Cardiac muscle cell (in vitro differentiated cells and primary cell): ENCODE measurements at places on chromosomes 6 and 20. TPM values are rescaled to one million over a fixed set of nuclear protein-coding genes. Genes with fewer than 3 reads are reported as not detected.
A peak's percentile ranks its signal among the peaks of the same experiment; 100 is the strongest.

DNA sequence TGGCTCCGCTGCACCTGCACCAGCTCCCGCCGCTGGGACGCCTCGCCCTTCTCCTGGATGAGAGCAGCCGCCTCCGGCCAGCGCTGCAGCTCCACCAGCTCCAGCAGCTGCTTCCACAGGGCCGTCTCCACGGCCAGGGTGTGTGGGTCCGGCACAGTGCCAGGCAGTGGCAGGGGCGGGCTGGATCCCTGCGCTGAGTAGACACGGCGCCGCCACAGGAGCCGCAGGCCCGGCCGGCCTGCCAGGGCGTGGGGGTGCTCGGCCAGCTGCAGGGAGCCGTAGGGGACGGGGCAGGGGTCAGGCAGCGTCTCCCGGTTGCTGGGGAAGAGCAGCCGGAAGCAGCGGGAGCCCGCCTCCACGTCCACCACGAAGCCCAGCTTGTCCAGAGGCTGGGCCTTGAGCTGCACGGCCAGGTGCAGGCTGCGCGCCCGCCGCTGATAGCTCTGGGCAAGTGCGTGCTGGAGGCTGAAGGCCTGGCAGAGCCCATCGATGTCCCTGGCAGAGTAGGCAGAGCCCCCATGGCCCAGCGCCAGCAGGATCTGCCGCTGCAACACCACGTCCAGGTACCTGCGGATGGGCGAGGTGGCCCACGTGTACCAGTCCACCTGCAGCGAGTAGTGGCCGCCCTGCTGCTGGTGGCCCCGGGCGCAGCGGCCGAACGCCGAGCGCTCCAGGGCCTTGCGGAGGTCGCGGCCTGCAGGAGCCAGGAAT lies 9.4 kb downstream of the FNDC11 start:
- no peak for DNase-seq

- peak; percentile 75 for DNase-seq
These were observed 3.6 kb downstream of the AVP start for GRCh38 chr20:3080939-3081388.

GRCh38 chr6:109498936-109499335 lies 15.9 kb upstream of the ZBTB24 start:
- DNase-seq: no peak

- DNase-seq: no peak
These were observed 174.8 kb upstream of the RREB1 start for GRCh38 chr6:6932968-6933367.

Gene LY6G6F
- not detected in 2 replicates for polyA plus RNA-seq

Gene NEURL2
- 64.5 and 78.2 TPM in 2 replicates for polyA plus RNA-seq

- no peak for DNase-seq
These were observed 306.8 kb downstream of the FOXC1 start for GRCh38 chr6:1916334-1917070.

Gene OR2J3
- not detected in 2 replicates for polyA plus RNA-seq

Gene OR2H1
- not detected in 2 replicates for polyA plus RNA-seq

Gene FHL5
- polyA plus RNA-seq: not detected in 2 replicates

Gene C20orf144
- 1.4 and 1.9 TPM in 2 replicates for polyA plus RNA-seq

DNA sequence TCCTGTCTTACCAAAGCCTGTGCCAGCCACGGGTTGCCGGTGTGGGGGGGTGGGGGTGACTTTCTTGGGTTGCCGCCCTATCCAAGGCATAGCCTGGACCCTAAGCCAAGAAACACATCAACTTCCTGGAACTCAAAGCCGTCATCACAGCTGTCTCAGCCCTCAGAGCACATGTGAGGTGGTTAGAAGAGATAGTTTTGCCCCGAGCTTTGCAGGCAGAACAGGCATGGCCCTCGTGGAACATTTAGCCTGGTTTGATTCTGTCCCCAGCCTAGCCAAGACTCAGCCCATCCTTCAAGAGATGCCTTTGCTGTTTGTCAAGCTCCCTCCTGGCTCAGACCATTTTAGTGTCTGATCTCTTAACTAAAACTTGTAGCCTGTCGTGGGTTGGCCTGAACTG lies 64.9 kb downstream of the RREB1 start:
- peak; percentile 58 for DNase-seq

DNA sequence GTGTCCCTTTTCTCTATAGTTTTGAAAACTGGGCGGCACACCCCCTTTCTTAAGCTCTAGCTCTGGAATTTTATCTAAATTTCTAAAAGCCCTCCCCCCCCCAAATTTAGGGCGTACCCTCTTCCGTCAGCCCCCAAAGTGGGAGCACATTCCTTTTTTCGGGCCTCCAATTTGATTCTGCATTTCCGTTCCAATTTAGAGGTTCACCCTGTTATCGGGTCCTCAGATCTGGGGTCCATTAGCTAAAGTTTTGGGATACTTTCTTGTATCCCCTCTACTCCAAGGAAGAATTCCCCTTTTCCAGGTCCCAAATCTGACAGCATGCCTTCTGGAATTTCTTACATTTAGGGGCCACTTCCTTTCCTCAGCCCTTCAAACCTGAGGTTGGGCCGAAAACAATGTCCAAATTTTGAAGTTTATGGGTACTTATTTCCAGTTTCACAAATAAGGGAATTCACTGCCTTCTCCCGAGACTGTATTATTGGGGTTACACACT lies 796 bp downstream of the PHF20 start:
- no peak for DNase-seq

Gene TMEM151B
- polyA plus RNA-seq: 0.29 and 0.77 TPM in 2 replicates

Gene ECT2L
- polyA plus RNA-seq: 0.04 TPM in 1 of 2 replicates, not detected in the other

Gene WFDC12
- not detected in 2 replicates for polyA plus RNA-seq

GRCh38 chr6:158627940-158628211 lies 16.7 kb downstream of the DYNLT1 start:
- DNase-seq: no peak

Gene EXOC2
- 28.9 and 30.5 TPM in 2 replicates for polyA plus RNA-seq

DNA sequence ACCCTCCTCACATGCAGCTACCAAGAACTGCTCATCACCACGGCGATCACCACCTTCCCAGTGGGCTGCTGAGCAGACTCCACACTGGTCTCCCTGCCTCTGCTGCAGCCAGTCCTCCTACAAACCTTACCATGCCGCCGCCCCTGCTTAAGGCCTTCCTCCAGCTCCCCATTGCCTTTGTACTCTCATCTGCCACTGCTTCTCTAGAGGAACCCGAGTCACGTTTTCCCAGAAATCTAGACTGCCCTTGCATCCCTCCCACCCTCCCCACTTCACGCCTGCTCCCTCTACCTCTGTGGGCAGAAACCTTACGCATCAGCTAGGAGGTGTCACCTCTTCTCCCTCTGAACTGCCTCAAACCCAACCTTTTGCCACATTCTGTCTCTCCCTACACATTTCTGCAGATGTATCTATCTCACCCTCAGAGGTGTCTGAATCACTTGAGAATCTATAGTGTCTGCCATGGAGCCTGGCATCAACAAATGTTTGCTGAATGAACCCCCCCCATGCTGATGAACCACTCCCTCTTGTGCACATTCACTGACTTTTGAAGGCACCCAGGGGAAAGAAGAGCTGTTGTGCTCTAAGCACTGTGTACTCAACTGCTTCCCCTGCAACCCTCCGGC lies 4.3 kb downstream of the E2F1 start:
- no peak for DNase-seq

Gene FILIP1
- polyA plus RNA-seq: 64.8 and 84.7 TPM in 2 replicates

GRCh38 chr6:34771727-34772126 lies 14.4 kb downstream of the SNRPC start:
- peak; percentile 44 for DNase-seq

Gene CSTF1
- polyA plus RNA-seq: 34.9 and 46.8 TPM in 2 replicates

Gene AGPAT4
- 13.9 and 18.1 TPM in 2 replicates for polyA plus RNA-seq

GRCh38 chr6:137369136-137369535 lies 125.1 kb downstream of the OLIG3 start:
- no peak for DNase-seq

Gene KCNK16
- polyA plus RNA-seq: not detected in 2 replicates

- peak; percentile 28 for DNase-seq
These were observed 105.5 kb downstream of the ASCC3 start for GRCh38 chr6:100775667-100776066.

DNA sequence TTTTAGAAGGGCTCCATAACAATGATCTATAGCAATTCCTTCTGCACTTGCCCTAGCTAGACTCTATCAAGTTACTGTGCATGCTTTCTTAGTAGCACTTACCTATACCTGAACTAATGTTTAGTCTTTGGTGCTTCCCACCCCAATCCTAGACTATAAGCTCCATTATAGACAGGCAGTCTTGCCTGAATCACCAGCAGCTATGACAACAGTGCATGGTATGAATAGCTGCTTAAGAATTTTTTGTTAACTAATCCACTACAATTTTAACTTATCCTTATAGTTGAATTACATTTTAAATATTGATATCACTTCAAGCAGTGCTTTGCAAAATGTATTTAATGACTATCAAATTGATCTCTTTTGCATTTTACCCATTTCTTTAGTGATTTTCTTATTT lies 164.3 kb downstream of the RPS12 start:
- DNase-seq: no peak

Gene EPPIN
- not detected in 2 replicates for polyA plus RNA-seq

Gene FAM184A
- 4.8 and 9.1 TPM in 2 replicates for polyA plus RNA-seq

GRCh38 chr6:50698546-50698945 lies 14.8 kb upstream of the TFAP2D start:
- DNase-seq: no peak

- no peak for DNase-seq
These were observed 75.8 kb downstream of the CAP2 start for GRCh38 chr6:17469006-17469832.

GRCh38 chr20:49445176-49445575 lies 37.3 kb downstream of the KCNB1 start:
- DNase-seq: peak; percentile 30

- DNase-seq: peak; percentile 35
These were observed at the start of gene DLK2 for GRCh38 chr6:43455531-43456428. TSS of gene DLK2 (minus strand) at chr6:43455548. CDS start at chr6:43454825, 723 bp downstream.

Gene MACROD2
- polyA plus RNA-seq: 9.3 and 16.2 TPM in 2 replicates

DNA sequence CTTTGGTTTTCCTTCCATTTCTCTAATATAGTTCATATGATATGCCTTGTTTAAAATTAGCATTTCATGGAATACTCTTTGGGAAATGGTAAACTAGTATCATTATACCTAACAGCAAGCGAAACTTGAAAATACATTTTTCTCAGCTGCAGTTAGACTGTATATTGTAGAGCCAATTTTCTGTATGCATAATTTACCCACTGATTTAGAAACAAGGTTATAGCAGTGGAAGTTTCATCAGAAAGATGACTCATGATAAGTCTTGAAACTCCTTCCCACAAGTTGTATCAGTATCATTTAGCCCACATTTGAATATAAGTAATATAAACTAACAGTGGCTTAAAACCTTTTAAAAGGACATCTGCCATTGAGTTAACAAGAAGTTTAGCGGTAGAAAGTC lies 164.8 kb upstream of the BMP5 start:
- DNase-seq: no peak

- no peak for DNase-seq
These were observed 459.9 kb downstream of the GRIK2 start for GRCh38 chr6:101853231-101854085.

Gene EGFL8
- polyA plus RNA-seq: 10.1 and 15.2 TPM in 2 replicates

GRCh38 chr20:24160563-24161281 lies 172.1 kb upstream of the GGTLC1 start:
- DNase-seq: peak; percentile 79

Gene TDRD6
- polyA plus RNA-seq: 0.10 and 0.12 TPM in 2 replicates

DNA sequence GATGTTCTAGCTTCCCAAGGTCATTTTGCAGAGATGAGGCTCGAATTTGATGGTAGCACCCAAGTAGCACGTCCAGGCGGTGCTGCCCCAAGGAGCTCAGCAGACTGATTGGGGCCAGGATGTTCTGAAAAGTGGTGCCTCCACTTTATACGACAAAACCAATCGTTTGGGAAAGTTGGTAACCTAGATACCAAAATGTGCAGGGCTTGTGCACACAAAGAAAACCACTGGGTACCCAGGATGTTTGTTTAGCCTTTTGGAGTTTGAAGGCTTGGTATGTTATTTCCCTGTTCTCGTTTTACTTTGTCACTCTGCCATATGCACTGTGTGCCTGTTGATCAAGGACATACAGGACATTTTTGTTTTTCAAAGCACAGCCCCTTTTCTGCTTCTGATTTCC lies 40.7 kb upstream of the PBOV1 start:
- no peak for DNase-seq

- DNase-seq: no peak
These were observed 21.6 kb upstream of the MCM3 start for GRCh38 chr6:52305948-52306767.

- no peak for DNase-seq
These were observed 51.3 kb downstream of the PHF20 start for GRCh38 chr20:35823147-35823546.

GRCh38 chr6:163486821-163487220 lies 72.3 kb downstream of the QKI start:
- DNase-seq: no peak

- no peak for DNase-seq
These were observed 33.2 kb upstream of the TRAM2 start for GRCh38 chr6:52610011-52610410.

DNA sequence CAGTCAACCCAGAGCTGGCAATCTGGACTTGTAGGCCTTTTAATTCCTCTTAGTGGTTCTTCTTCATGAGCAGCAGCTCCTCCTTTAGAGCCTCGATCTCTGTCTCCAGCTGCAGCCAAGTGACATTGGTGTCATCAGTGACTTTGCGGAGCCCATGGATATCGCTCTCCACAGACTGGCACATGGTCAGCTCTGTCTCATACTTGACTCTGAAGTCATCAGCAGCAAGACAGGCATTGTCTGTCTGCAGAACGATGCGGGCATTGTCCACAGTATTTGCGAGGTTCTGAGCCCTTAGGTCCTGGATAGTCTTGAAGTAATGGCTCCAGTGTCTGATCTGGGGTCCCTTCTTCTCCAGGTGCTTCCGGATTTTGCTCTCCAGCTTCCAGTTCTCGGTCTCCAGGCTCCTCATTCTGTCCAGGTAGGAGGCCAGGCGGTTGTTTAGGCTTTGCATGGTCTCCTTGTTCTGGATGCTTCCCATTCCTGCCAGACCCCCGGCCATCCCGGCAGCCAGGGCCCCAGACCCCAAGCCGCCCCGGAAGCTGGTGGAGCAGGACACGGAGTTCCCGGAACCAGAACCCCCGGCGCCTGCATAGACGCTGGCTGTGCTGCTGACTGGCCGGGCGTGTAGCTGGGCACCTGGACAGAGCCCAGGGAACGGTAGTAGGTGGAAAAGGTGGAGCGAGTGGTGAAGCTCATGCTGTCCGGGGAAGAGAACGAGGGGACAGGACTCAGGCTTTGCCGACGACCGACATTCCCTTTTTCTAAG lies 15.1 kb downstream of the RFPL4B start:
- no peak for DNase-seq
